Activated CD4-positive, alpha-beta T cell treated with anti-CD3 and anti-CD28 coated beads, Interleukin-2, amount 50 U/mL, for 24 hours (primary cell): ENCODE measurements at places on chromosomes 6 and 20.

DNA sequence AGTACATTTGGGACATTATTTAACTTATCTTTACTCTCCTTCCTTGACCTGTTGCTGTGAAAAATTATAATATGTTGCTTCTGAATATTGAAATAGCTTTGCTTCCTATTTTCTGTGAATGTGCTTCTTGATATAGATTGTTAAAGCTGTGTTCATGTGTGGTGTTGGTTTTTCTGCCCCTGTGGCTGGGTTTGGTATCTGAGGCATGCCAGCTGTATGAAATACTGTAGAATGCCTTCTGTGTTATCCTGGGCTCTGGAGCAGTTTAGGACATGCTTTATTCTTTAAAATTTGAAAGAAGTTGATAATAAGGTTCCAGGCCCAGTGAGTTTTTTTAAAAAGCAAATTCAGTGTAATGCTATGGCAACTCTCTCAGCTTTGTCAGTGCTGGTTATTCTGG is 71.7 kb downstream of the HIVEP1 start:
- no peak for DNase-seq

GRCh38 chr6:114936080-114936479 is 593.3 kb upstream of the HS3ST5 start:
- DNase-seq: no peak

GRCh38 chr6:158660333-158660754 is 10.5 kb downstream of the SYTL3 start:
- no peak for DNase-seq

DNA sequence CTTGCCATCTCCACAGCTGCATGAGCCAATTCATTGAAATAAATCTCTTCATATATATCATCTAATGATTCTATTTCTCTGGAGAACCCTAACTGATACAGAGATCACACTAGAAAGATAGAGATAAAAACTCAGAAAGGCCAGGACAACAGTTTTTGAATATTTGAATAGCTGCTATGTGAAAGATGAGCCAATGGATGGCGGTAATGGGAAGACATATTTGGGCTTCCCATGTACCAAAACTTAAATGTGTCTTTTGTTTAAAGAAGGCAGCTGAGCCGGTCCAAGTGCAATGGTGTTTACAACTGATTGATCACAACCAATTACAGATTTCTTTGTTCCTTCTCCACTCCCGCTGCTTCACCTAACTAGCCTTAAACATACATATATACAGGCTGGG is 35.1 kb downstream of the SGK1 start:
- DNase-seq: no peak

DNA sequence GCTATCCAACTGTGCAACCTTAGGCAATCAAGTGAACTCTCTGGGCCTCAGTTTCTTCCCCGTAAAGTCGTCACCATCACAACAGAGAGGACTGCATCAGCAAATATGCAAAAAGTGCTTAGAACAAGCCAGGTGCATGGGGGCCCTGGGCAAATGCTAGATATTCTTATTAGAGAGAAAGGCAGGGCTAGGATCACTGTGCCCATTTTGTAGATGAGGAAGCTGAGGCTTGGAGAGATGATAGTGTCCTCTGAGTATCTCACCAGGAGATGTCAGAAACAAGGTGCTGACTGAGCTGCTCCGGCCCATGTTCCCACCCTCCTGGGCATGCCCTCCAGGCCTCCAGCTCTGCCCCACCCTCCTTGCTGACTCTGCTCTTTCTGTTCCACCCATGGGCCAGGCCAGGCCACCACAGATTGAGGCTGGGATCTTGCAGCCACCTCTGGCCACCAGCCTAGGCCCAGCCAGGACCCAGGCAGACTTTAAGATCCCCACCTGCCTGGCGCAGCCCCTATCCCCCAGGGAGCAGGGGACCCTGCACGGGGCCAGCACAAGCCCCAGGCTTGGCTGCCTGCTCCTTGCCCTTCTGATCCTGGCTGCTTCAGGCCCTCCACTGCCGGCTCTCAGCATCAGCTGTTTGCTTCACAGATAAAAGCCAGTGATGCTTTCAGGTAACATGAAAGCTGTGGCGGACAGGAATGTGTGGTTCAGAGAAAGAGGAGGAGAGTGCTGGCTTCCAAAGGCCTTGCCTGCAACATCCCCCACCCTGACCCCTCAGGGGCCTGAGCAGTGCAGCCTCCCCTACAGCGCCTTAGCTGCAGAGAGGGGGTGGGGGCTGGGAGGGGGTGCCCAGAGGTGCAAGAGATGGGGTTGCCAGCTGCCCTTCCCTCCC is 47.6 kb downstream of the GRM4 start:
- DNase-seq: no peak

DNA sequence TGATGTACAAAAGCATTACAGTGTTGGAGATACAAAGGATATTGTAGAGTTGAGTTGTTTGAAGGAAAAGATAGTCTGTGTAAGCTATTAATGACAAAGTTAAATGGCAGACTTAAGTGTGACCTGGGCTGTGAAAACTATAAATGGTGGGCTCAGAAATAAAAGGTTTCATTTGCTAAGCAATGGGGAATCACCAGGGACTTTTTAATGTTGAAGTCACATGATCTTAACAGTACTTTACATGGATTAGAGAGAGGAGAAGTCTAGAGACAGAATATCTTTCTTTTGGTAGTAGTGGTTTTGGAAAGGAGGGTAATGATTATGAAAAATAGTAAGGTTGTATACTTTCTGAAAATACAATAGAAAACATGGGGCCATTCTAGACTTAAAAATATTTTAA is 67.1 kb downstream of the SCAF8 start:
- DNase-seq: no peak

DNA sequence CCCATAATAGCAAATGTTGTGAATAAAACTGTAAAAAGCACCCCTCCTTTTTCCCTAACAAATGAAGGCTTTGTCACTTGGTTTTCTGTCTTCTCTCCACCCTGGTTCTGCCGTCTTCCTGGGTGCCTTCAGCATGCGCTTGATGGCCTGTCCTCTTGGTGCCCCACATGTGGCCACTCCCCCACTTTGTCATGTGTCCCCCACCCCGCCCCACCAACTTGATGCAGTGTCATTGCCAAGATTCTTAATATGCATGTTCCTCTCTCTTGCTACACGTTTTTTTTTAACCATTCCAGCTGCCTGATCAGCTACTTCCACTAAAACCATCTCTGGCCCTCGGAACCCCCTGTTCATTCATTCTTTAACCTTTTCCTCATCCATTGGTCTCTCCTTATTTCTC is 340.3 kb downstream of the QKI start:
- no peak for DNase-seq

DNA sequence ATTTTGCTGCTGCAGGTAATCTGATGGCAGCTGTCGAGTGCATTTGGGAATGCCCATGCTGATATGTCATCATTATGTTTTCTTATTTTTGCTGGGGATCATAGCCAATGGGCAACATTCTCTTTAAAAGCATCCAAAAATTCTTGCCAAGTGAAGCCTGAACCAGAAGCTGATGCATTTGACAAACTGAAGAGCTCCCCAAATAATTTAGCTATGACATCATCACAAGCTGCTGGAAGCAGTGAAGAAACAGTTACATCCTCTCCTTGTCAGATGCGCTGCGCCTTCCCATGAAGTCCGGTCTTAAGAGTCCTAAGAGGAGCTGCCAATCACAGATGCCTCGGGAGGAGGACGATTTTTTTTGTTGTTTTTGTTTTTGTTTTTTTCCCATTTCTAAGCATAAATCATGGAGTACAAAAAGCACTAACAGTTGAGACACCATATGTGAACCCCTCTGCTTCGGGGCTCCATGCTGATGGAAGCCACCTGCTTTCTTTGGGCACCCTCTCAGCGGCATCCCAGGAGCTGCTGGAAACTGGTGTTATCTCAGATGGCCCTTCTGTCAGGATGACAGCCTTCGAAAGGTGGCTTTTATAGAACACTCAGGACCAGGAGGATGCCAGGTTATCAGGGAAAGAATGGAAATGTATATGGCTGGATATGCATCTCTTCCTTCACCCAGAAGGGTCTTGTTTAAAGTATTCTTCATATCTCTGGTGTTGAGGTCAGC is 56.1 kb upstream of the FOXQ1 start:
- no peak for DNase-seq

GRCh38 chr20:32451340-32451681 is 93.2 kb downstream of the ASXL1 start:
- no peak for DNase-seq

- DNase-seq: no peak
Observed at GRCh38 chr6:148996815-148997214, 250.0 kb downstream of the UST start.

GRCh38 chr6:6997263-6998193 is 110.2 kb upstream of the RREB1 start:
- no peak for DNase-seq

DNA sequence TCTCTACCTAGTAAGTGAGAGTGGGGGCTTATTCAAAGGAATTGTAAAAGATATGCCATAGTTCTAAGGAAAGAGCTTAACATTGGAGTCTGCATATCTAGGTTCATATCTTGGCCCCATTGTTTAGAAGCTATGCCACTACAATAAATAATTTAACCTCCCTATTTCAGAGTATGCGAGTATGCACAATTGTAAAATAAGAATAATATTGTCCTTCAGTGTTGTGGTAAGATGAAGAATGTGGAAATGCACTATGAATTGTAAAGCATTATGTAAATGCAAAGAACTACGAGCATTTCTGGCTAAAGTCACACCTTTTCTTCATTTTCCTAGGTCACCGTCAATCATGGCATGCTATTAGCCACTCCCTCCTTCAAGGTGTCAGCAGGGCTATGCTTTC is 16.1 kb upstream of the ZNF165 start:
- no peak for DNase-seq

DNA sequence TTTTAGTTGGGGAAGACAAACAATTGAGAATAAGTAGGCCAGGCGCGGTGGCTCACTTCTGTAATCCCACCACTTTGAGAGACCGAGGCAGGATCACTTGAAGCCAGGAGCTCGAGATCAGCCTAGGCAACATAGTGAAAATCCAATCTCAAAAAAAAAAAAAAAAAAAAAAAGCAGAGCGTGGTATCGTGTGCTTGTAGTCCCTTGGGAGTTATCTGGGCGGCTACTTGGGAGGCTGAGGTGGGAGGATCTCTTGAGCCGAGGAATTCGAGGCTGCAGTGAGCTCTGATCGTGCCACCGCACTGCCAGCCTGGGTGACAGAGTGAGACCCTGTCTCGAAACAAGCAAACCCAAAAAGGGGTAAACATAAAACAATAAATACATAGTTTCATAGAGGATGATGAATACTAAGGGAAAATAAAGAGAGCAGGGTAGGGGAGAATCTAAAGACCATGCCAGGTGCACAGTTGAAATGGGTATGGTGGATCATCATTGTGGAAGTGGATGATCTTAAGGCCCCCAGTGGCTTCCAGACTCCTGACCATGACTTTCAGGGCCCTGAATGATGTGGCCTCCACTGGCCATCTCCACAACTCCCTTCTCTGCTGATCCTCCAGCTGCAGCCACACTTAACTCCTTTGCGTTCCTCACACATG is 947 bp downstream of the POFUT1 start:
- no peak for DNase-seq

- no peak for DNase-seq
Observed at GRCh38 chr20:63115651-63116411, 100.1 kb downstream of the YTHDF1 start.

DNA sequence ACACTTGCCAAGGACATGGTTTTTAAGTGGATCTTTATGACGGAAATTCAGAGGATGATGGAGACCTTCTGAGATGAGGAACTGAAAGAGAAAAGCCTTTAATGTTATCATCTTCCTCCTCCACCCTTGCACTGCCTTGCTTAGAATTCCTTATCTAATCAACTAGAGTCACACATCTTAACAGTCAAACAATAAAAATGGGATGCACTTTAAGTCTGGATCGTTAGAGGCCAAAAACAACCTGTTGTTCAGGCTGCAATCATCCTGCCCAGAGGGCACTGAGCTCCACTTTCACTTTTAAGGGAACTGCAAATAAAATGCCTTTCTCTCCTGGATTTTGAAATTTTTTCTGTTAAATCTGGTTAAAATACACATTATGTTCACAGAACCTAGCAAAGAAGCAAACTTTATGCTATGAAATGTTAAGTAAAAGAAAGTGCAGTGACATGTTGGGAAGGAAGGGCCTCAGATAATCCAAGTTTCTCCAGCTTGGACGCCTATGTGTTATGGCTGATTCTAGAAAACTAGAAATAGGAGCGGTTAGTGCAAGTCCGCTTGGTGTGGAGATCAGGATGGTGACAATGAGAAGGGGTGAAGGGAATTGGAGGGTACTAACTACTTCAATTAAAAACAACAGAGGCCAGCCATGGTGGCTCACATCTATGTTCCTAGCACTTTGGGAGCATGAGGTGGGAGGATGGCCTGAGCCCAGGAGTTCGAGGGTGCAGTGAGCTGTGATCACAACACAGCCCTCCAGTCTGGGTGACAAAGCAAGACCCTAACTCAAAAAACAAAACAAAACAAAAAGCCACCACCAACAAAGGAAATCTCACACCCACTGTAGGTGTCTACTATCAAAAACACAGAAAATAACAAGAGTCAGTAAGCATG is 66.4 kb upstream of the KIF13A start:
- DNase-seq: no peak

DNA sequence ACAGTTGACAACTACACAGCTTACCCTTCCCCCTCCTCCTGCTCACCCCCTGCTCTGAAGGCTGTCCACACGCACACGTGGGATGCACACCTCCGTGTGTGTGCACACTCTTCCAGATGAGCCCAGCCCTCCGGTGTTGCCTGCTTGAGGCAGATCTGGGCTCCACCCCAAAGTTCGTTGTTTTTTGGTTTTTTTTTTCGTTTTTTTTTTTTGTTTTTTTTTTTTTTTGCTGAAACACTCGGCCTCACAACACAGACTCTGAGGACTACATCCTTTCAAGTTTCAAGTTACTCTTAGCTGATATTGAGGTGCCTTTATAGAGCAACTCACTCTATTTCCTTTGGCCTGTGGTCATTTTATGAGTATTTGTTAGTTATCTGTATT is 88.2 kb downstream of the RREB1 start:
- no peak for DNase-seq

DNA sequence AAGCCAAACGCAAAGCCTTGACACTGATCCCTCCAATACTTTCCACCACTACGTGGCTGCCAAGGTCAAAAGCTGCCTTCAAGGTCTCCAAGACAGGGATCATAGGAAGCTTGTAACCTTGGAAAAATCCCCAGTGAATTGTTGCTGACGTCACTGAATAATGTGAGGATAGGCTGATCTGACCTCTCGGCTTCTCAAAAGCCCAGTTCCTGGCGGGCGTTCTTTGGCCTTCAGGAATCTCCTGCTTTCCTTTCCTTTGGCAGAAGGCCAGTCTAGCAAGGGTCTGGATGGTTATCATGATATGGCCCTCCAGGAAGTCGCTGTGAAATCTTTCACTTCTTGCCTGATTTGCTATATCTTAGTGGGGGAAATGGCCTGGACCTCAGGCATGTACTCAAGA is 61.4 kb upstream of the TNFAIP3 start:
- no peak for DNase-seq

DNA sequence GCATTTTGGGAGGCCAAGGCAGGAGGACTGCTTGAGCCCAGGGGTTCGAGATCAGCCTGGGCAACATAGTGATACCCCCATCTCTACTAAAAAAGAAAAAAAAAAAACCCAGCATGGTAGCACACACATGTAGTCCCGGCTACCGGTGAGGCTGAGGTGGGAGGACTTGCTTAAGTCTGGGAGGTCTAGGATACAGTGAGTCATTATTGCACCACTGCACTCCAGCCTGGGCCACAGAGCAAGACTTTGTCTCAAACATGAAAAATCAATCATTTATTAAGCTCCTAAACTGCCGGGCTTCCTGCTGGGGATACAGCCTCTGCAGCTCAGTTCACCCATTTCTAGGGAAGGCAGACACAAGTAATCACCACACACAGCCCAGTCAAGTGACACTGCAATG is 7.3 kb upstream of the USP45 start:
- DNase-seq: no peak
